ENCODE measurements at places on chromosomes 5 and 9.
A peak's percentile ranks its signal among the peaks of the same experiment; 100 is the strongest.

GRCh38 chr5:1312206-1312605 lies 17.3 kb upstream of the TERT start:
- DNase-seq, result no peak

DNA sequence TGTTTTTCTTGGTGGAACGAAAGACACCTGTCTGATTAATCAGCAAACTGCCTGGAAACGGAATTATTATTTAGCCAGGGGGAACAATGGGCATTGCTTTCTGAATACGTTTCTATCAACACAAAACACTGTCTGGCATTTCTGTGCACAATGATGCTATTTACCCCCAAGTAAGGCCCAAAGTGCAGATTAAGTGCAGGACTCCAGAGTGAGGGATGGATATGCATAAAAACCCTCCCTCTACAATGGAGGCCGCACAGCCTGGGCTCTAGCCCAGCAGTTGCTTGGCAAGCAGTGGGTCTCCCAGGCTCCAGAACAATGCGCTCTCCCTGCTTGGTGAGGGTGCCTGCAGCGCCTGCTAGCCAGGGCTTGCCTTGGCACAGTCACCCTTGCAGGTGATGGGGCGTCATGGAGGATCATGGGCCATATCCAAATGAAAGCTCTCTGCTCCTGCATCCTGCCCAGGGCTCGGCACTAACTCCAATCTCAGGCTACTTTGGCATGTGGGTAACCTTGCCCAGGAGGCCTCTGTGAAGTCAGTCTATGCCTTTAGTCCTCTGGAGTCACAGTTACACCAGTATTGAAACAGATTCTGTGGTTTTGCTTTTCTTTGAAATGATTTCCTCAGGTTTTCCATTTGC lies 11.5 kb upstream of the SPATA24 start:
- no peak for DNase-seq

DNA sequence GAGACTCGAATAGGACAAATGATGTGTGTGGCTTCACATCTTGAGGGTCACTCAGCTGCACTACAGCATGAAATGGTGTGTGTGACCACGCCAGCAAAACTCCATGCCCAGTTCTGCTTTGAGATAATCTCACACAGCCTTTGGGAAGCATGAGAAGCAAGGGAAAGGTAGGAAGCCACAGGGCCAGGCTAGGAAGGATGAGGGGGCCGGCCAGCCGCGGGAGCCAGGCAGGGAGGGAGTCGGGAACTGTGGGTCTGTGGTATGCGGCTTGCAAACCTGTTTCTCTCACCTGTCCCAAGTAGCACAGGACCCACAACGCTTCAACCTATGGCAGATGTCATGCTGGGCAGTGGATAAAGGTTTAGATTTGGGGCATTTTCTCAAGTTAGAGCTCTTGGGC lies 142.0 kb downstream of the HSPA4 start:
- no peak for DNase-seq

- no peak for DNase-seq
Measured at GRCh38 chr5:153827397-153827796, 211.3 kb downstream of the FAM114A2 start.

GRCh38 chr5:59799668-59800346 lies 93.7 kb downstream of the PDE4D start:
- DNase-seq, result no peak

DNA sequence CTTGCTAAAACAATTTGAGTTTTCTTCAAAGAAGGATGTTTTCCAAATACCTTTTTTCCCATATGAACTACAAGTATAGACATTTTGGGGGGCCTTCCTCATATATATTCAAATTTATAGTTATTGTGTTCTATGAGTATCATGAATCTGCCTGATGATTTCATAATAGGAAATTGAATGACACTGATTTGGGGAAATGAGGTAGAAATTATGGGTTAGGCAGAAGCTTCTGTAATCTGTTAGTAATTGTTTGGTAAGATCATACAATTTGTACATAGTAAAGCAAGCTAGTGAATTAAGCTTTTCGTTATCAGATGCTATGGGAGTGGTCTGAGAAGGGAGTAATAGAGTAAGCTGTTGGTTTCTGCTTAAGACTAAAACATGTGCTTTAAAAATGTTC lies 98.0 kb downstream of the TRIO start:
- DNase-seq, result no peak

- no peak for DNase-seq
Measured at GRCh38 chr5:127967323-127967982, 116.1 kb upstream of the SLC12A2 start.

DNA sequence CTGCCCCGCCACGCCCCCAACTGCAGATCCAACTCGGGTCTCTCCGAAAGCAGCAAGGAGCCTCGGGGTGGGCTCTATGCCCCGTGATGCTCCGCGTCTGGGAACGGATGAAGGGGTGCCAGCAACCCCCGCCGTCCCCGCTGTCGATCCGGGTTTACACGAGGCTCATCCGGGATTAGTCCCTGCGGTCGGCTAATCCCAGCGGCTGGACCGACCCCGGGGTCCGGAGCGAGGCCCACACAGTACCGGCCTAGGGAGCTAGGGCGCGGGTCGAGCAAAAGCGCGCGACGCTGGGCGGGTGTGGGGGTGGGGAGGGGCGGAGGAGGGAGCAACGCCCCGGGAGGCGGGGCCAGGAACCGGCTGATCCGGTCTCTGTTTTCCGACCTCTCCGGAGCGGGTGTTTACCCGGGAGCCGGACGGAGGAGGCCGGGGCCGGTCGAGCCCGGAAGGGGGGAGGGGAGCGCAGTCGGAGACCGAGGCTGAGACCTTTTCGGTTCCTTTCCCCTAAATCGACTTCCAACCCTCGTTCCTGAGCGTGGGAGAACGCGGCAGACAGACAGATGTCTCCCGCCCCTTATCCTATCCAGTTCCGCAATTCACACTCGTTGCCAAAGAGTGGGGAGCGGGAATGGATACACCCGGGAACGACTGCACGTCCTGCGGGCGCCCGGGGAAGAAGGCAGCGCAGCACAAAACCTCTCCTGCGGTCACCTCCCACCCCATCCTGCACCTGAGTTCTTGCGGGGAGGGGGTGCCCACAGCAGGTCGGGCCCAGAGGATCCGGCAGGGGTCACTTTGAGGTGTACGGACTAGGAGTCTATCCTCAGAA lies 28.6 kb downstream of the PCDH1 start:
- DNase-seq, result peak; percentile 67
